MCF 10A (cell line): ENCODE measurements at places on chromosomes 5 and 9.

DNA sequence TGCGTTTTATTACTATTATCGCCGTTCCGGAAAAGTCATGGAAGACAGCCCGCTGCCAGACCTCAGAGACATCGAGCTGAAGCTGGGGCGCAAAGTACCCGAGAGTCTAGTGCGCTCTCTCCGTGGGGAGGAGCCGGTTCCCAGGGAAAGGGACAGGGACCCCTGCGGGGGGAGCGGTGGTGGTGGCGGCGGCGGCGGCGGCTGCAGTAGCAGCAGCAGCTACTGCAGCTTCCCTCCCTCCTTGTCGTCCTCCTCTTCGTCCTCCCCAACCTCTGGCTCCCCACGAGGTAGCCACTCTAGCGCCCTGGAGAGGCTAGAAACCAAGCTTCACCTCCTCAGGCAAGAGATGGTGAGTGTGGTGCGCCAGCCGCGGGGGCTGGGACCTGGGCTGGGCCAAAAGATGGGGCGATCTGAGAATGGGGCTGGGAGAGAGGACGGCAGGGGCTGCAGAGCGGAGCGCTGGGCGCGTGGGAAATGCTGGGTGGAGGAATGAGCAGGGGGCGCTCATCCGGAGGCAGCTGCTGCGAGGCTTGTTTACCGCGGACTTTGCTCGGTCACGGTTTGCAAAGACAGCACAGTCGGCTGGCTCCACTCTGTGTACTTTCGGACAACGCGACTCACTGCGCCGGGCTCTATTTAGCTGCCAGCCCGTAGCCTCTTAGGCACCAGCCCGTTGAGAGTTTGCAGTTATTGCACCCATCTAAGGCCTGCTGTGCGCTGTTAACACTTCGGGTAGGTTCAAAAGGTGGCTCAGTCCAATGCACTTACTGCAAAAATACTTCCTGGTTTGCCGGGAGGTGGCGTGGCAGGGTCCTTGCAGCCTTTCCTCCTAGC, 1.1 kb downstream of the LURAP1L start:
- no peaks in the 10 kb centered on the region for H3K27me3 ChIP-seq
- peaks cover 12% of the 10 kb centered on the region for H3K36me3 ChIP-seq
- H3K4me3 ChIP-seq = peak overlapping the region; percentile 99
- H3K4me1 ChIP-seq = peaks cover 12% of the 10 kb centered on the region

- DNase-seq = peak; percentile 49
- H3K27me3 ChIP-seq = peaks cover 27% of the 10 kb centered on the region
- H3K27ac ChIP-seq = no peak overlapping the region
These were observed 101.2 kb downstream of the TRIM36 start for GRCh38 chr5:115068239-115069086.

DNA sequence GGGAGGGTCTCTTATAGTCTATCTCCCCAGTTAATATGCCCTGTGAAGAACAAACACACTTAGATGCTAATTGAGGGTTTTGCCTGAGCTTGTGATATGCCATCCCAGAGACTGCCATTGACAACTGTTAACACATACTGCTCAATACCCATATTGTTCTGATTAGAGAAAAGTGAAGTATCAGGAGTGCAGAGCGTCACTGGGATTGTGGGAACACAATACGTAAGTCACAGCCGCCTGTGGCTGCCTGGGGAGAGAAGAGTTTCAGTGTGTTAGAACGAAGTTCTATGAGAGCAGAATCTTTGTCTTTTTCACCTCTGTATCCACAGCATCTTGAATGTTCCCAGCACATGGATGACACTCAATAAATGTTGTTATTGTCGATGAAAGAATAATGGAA, 110.2 kb downstream of the MEF2C start:
- no peaks in the 10 kb centered on the region for H3K36me3 ChIP-seq
- no peak overlapping the region for H3K27ac ChIP-seq
- DNase-seq = no peak
- peaks cover 62% of the 10 kb centered on the region for H3K27me3 ChIP-seq
- H3K4me1 ChIP-seq = no peaks in the 10 kb centered on the region
- H3K4me3 ChIP-seq = no peak overlapping the region

GRCh38 chr9:95053611-95054570, 263.6 kb downstream of the FANCC start:
- H3K27ac ChIP-seq = peak overlapping the region; percentile 16
- no peak overlapping the region for H3K4me3 ChIP-seq
- H3K36me3 ChIP-seq = peaks cover 52% of the 10 kb centered on the region
- no peaks in the 10 kb centered on the region for H3K27me3 ChIP-seq

GRCh38 chr5:143564417-143564816, 160.9 kb upstream of the NR3C1 start:
- peaks cover 31% of the 10 kb centered on the region for H3K4me1 ChIP-seq
- no peaks in the 10 kb centered on the region for H3K36me3 ChIP-seq
- no peak for DNase-seq
- no peak overlapping the region for H3K27ac ChIP-seq
- no peak overlapping the region for H3K4me3 ChIP-seq

GRCh38 chr9:92349771-92350739, 24.3 kb downstream of the CENPP start:
- no peak overlapping the region for H3K4me3 ChIP-seq
- H3K27me3 ChIP-seq = no peaks in the 10 kb centered on the region
- no peak overlapping the region for H3K27ac ChIP-seq
- no peaks in the 10 kb centered on the region for H3K4me1 ChIP-seq

GRCh38 chr9:37776328-37776727, 8.5 kb downstream of the EXOSC3 start:
- no peaks in the 10 kb centered on the region for H3K4me1 ChIP-seq
- no peak overlapping the region for H3K4me3 ChIP-seq
- H3K36me3 ChIP-seq = peaks cover 66% of the 10 kb centered on the region
- peak; percentile 14 for DNase-seq
- H3K27ac ChIP-seq = no peak overlapping the region

DNA sequence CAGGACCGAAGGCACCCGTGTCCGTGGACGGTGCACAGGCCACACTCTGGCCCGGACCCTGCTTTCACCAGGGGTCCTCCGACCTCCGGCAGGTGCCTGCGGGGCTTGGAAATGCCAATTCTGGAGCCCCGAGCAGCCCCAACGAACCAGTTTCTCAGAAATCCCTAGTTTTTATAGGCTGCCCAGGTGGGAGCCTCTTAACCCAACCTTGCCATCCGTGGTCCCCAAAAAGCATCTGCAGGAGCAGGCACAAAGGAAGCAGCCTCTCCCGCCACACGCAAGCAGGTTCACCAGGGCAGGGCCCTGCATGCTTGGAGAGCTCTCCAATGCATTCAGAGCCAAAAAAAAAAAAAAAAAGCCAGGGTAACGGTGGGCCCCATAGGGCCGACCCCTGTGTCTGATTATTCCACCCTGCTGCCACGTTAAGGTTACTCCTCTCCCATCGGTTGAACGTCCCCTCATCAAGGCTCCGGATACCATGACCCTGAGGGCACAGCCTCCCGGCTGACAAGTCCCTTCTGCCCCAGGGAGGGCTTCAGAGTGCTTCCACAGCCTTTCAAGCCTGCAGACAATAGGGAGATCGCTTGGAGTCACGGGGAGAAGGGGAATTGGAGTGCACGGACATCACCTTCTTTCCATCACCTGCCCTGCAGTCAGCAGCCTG, 796 bp upstream of the TPRN start:
- H3K4me3 ChIP-seq = peak overlapping the region; percentile 73
- DNase-seq = no peak
- peaks cover 8% of the 10 kb centered on the region for H3K36me3 ChIP-seq
- H3K4me1 ChIP-seq = peaks cover 11% of the 10 kb centered on the region
- no peaks in the 10 kb centered on the region for H3K27me3 ChIP-seq
- no peak overlapping the region for H3K27ac ChIP-seq

DNA sequence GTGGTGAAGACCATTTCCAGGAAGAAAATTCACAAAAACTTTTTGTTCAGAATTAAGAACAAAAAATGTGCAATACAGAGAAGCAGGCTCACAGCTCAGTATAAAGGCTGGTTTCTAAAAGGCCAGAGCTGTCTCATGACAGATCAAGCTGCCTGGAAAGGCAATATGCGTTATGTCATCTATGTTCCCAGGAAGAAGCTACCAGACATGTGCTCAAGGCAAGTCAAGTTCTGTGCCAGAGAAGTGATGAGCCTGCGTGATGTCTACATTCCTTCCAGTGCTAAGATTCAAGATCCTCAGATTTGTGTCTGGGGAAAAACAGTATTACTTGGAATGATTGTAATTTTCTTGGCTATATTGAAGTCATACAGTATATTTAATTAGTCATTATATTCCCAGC, 104.3 kb downstream of the PDE4D start:
- H3K4me3 ChIP-seq = no peak overlapping the region
- peaks cover 67% of the 10 kb centered on the region for H3K4me1 ChIP-seq
- H3K27ac ChIP-seq = peak overlapping the region; percentile 89
- H3K27me3 ChIP-seq = no peaks in the 10 kb centered on the region
- H3K36me3 ChIP-seq = peaks cover 11% of the 10 kb centered on the region
- DNase-seq = peak; percentile 68
